Spinal cord (tissue), 10 donors: ENCODE measurements at places on chromosomes 13 and 19. TPM values are rescaled to one million over a fixed set of nuclear protein-coding genes. Genes with fewer than 3 reads are reported as not detected.
A peak's percentile ranks its signal among the peaks of the same experiment; 100 is the strongest.

The STK11 gene
- total RNA-seq, result 60.0 TPM

DNA sequence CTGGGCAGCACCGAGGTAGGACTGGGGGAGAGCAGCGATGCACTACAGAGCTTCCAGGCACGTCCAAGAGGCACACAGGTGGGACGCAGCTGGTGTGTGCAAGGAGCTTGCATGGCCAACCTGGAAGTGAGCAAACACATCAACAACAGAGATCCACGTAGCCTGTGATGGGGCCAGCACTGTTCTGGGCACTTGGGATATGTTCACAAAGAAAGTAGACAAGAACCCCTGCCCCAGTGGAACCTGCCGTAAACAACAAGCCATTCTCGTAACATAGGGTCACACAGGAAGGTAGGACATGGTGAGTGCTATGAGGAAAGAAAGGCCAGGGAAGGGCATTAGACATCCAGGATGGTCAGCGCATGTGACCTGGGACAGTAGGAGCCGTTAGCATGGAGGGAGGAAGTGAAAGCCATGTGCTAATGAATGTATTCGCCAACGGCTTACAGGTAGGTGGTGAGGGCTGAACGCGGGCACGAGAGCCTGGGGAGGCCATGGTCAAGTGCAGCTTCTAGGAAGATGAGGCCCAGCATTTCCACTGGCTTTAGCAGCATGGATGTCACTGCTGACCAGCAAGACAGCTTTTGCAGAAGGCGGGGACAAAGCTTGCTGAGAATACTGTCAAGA lies 105.5 kb downstream of the TEX26 start:
- no peaks in the 10 kb centered on the region for H3K4me1 ChIP-seq
- H3K27ac ChIP-seq, result no peak overlapping the region
- no peaks in the 10 kb centered on the region for H3K27me3 ChIP-seq
- no peak overlapping the region for H3K4me3 ChIP-seq

DNA sequence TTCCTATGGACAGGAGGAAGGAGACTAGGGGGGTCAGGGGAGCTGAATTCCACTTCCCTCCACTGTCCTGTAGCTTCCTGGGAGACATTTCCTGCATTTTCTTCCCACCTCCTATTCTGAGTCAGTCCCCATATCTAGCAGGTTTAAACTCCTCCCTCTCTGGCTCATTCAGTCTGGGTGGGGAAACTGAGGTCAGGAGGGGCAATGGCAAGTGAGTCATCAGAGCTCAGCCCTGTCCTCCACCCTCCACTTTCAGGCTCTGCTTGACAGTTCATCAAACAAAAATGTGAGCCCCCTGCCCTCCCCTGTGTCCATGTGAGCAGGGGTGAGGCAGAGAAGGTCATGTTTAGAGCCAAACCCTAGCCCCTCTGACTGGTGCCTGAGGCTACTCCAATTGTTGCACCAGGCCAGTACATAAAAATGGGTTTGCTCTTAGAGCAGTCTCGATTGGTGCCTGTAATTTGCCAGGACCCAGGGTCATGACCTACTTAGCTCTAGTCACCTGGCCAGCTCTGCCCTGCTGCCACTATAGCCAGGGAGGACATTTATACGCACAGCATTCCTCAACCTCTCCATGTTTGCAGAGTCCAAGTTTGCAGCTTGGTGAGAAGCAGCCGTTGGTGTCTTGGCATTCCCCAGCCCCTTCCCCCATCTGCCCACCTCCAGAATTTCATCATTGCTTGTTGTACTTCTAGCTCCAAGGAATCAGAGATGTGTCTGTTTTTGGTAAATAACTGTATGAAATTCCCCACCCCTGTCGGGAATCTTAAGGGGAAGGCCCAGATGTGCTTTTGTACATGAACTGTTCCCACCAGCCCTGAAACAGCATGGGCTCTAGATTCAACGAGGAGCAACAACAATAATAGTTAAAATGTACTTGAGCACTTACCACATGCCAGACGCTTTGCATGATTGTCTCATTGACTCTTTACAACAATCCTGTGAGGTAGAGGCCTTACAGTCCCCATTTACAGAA lies 20.7 kb downstream of the SAMD4B start:
- H3K27ac ChIP-seq, result peak overlapping the region; percentile 83
- peak; percentile 39 for DNase-seq
- H3K4me3 ChIP-seq, result no peak overlapping the region
- H3K36me3 ChIP-seq, result peaks cover 73% of the 10 kb centered on the region
- no peaks in the 10 kb centered on the region for H3K27me3 ChIP-seq

The VSTM1 gene
- total RNA-seq, result 1.8 TPM

The FSD1 gene
- 34.4 TPM for total RNA-seq

DNA sequence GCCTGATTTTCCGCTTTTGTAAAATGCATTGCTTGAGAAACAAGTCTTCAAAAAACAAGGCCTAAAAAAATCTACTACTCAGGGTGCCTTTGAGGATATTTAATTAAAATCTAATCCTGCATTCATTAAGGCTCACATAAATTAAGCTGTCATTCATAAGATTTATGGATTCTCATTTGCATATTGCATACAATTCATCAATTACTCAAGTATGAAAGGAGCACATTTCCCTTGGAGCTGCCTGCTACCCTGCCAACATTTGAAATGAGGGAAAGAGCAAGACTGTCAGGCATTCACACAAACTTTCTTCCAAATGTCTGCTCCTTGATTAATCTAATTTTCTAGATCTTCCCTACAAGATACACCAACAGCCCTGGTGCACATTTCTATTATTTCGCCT lies 140.0 kb downstream of the DACH1 start:
- DNase-seq, result peak; percentile 81
- H3K36me3 ChIP-seq, result no peaks in the 10 kb centered on the region
- no peak overlapping the region for H3K4me3 ChIP-seq
- H3K4me1 ChIP-seq, result no peaks in the 10 kb centered on the region
- H3K27me3 ChIP-seq, result no peaks in the 10 kb centered on the region

DNA sequence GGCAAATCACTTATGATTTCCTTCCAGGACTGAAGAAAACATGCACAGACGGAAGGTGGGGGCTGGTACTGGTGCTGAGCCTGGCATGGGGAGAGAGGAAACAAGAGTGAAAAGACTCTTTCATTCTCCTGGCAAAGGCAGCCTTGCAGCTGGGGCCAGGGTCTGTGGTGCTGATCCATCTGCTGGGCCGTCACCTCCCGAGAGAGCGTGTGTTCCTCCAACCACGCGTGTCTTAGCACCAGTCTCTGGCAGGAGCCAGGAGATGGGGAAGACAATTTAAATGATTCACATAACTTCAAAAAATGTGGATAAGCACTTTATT lies 23.9 kb upstream of the SPART start:
- no peaks in the 10 kb centered on the region for H3K27me3 ChIP-seq
- peaks cover 4% of the 10 kb centered on the region for H3K4me1 ChIP-seq
- no peak overlapping the region for H3K27ac ChIP-seq
- H3K36me3 ChIP-seq, result no peaks in the 10 kb centered on the region
- no peak overlapping the region for H3K4me3 ChIP-seq
